T-helper 2 cell treated with Interferon-gamma antibody and Interleukin-4, amounts not matched to agents 100 ng/mL and 5 ng/mL, for 36 hours (primary cell): ENCODE measurements at places on chromosomes 6 and 20. TPM values are rescaled to one million over a fixed set of nuclear protein-coding genes. Genes with fewer than 3 reads are reported as not detected.

The ALDH8A1 gene
- 2.7 and 2.9 TPM in 2 replicates for total RNA-seq

The SLC22A7 gene
- not detected in 2 replicates for total RNA-seq

The PM20D2 gene
- total RNA-seq: 15.1 and 15.3 TPM in 2 replicates

The RIPOR2 gene
- 182 and 188 TPM in 2 replicates for total RNA-seq

The GTSF1L gene
- total RNA-seq: 0.23 TPM in 1 of 2 replicates, not detected in the other

The IL17A gene
- not detected in 2 replicates for total RNA-seq

The IMPG1 gene
- not detected in 2 replicates for total RNA-seq

The RIPK1 gene
- total RNA-seq: 29.9 and 30.5 TPM in 2 replicates
